ENCODE measurements at places on chromosomes 7 and 10.

- no peak for DNase-seq
Observed at GRCh38 chr7:12091231-12091630, 119.9 kb upstream of the TMEM106B start.

- DNase-seq: no peak
Observed at GRCh38 chr10:80489371-80490112, 35.4 kb downstream of the TSPAN14 start.

DNA sequence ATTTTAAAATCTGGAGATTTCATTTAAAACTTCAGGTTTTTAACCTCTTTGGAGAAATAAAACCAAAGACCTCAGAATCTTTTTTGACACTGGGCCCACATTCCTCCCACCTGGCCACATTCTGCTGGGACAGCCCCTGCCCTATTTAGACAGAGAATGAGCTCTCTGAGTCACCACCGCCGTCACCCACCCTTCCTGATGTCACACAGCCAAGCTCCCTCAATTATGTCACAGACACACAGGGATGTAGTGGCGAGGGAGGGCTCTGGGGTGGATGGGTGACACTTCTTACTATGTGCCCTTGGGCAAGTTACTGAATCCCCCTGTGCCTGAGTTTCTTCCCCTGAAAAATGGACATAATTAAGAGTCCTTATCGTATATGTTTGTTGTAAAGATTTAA lies 162.6 kb downstream of the RAB11FIP2 start:
- no peak for DNase-seq

GRCh38 chr7:129652914-129653313 lies 41.4 kb downstream of the NRF1 start:
- DNase-seq: no peak

GRCh38 chr7:27151931-27152815 lies at the start of gene HOXA3:
TSS of gene HOXA3 (minus strand) at chr7:27152583. CDS start at chr7:27110640, 41,943 bp downstream.
- no peak for DNase-seq

- DNase-seq: no peak
Observed at GRCh38 chr7:46165276-46165675, 244.2 kb upstream of the IGFBP3 start.
